ENCODE measurements at places on chromosomes 3 and 15.

DNA sequence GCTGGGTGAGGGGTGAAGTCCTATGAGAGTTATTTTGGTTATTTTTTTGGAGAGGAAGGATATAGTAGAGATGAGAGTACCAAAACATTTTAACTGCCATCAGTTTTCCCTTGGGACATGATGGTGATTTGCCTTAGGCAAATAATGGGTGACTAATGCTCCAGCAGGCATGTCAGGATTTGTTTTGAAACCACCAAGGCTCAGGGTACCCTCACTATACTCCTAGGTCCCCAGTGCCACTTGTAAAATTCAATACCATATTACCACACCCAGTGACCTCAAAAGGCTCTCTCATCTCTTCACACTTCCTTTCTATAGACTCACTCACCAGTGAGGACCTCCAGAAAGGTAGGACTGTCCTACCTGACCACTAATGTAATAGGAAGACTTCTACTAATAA lies 83.6 kb downstream of the WDR72 start:
- no peak for DNase-seq

DNA sequence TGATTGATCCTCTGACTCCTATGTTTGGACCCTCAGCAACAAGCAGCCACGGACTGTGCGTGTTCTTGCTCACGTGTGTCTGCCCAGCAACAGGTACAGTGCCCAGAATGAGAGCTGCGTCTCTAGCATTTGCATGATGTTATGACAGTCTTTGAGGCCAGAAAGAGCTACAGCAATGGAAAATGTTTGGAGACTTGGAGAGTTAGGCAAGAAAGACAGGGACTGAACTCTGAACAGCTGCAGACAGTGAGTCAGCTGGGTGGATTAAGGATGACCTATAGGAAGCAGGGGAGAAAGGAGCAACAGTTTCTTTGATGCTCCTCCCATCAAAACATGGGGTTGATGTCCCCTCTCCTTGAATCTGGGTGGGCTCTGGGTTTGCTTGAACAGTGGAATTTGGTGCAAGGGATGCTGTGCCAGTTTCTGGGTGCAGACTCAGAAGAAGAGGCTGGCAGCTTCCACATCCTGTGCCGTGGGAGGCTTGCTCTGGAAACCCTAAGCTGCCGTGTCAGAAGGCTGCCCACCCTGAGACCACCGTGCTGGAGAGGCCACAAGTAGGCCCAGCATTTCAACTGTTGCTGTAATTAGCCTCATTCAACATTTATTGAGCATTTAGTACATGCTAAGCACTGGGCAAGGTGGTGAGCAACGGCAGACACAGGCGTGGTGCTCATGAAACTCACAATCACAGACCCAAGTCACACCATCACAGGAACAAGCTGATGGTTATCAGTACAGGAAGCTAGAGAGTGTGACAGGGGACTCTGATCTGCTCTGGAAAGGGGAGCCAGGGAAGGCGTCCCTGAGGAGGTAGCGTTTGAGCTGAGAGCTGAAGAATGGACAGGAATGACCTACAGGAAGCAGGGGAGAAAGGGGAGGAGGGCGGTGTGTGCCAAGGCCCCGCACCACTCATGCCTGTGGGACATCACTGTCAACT lies 21.7 kb downstream of the CCR9 start:
- no peak for DNase-seq

GRCh38 chr3:97670952-97671351 lies 93.6 kb upstream of the ARL6 start:
- DNase-seq: no peak

- DNase-seq: no peak
These were observed 5.9 kb downstream of the CDCP1 start for GRCh38 chr3:45140141-45140769.

- no peak for DNase-seq
These were observed 17.1 kb downstream of the TMEM108 start for GRCh38 chr3:133055339-133055738.

- no peak for DNase-seq
These were observed 1026.4 kb downstream of the ROBO2 start for GRCh38 chr3:78066287-78066686.

DNA sequence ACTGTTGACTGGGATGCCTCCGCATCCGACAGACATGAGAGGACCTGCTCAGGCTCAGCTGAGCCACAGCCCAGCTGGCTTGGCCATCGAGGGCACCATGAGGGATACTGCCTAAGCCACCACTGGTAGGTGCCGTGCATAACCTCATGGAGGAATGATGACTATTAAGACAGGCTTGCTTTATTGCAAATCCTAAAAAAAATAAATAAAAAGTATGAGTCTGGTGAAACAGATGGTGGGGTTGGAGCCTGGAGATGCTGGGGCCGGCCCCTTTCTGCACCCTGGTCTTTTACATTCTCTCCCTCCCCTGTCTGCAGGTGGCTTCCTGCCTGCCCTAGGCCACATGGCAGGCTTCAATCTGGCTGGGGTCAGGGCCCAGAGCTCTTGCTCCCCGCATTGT lies 24.0 kb upstream of the RAD18 start:
- DNase-seq: no peak

DNA sequence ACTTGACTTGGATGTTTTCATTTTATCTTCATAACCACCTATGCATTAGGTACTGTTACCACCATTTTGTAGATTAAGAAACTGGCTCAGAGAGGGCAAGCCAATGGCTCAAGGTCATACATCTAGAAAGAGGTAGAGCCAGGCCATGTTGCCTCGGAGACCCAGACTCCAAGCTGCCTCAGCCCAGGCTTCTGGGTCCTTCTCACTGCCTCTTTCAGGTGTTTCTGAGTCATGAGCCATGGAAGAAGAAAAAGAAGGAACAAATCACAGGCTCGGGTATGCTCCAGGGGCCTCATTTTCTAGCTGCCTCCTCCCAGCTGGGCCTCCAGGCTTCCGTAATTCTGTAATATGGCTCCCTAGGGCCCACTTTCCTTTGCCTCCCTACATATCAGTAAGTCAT lies 226.5 kb upstream of the TOPAZ1 start:
- no peak for DNase-seq
